ENCODE measurements at places on chromosomes 3 and 15. TPM values are rescaled to one million over a fixed set of nuclear protein-coding genes. Genes with fewer than 3 reads are reported as not detected.

Gene CPNE9
- not detected for total RNA-seq

Gene CCK
- total RNA-seq, result not detected

Gene TLR9
- total RNA-seq, result 0.41 TPM

DNA sequence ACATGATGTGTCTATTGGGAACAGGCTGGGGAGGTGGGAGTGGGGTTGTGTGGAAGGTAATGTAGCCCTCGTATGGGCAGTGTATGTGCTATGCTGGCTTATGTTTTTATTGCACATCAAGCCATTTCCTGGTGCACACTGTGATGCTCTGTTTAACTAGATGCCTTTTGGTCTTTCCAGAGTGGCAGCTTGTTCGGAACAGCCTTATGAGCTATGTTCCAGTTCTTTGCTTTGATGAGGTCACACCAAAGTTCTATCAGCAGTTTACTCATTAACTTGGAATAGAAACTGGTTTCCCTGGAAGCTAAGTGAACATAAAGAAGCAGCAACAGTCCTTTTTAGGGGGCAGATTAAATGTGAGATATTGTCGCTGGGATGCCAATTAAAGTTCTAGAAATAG, 133.9 kb downstream of the DIPK2A start:
- DNase-seq, result no peak
- no peak overlapping the region for H3K27ac ChIP-seq
- H3K36me3 ChIP-seq, result no peaks in the 10 kb centered on the region
- H3K4me1 ChIP-seq, result no peaks in the 10 kb centered on the region
- H3K4me3 ChIP-seq, result no peak overlapping the region
- no peaks in the 10 kb centered on the region for H3K27me3 ChIP-seq

DNA sequence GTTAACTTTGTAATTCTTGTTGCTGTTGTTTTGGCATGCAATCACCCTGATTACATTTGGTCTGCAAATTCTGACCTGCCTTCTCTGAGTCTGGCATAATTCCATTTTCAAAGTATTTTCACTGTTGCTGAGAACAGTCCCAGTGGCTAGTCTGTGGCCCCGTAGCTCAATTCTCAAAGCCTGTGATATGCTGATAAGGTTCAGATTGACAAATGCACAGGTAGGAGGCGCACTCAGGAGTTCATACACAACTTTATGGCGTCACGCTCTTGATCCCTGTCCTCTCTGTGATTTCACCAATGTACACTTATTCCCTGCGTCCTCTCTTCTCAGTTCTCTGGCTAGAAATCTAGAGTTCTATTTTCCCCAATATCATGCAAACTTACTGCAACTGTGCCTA, 376.6 kb upstream of the SLCO3A1 start:
- no peak for DNase-seq
- H3K4me3 ChIP-seq, result no peak overlapping the region
- H3K27ac ChIP-seq, result no peak overlapping the region
- H3K4me1 ChIP-seq, result no peaks in the 10 kb centered on the region
- H3K27me3 ChIP-seq, result no peaks in the 10 kb centered on the region
- H3K36me3 ChIP-seq, result no peaks in the 10 kb centered on the region

- no peaks in the 10 kb centered on the region for H3K4me1 ChIP-seq
- H3K27ac ChIP-seq, result no peak overlapping the region
- H3K36me3 ChIP-seq, result no peaks in the 10 kb centered on the region
- H3K4me3 ChIP-seq, result no peak overlapping the region
- H3K27me3 ChIP-seq, result no peaks in the 10 kb centered on the region
Measured at GRCh38 chr3:133206921-133207320, 168.7 kb downstream of the TMEM108 start.

Gene GRIP2
- total RNA-seq, result 8.1 TPM

GRCh38 chr15:63872759-63873510, 39.2 kb upstream of the HERC1 start:
- no peaks in the 10 kb centered on the region for H3K27me3 ChIP-seq
- no peak overlapping the region for H3K4me3 ChIP-seq
- H3K27ac ChIP-seq, result no peak overlapping the region
- no peaks in the 10 kb centered on the region for H3K36me3 ChIP-seq

- H3K27me3 ChIP-seq, result no peaks in the 10 kb centered on the region
- no peak overlapping the region for H3K4me3 ChIP-seq
- H3K4me1 ChIP-seq, result no peaks in the 10 kb centered on the region
- no peaks in the 10 kb centered on the region for H3K36me3 ChIP-seq
- H3K27ac ChIP-seq, result no peak overlapping the region
Measured at GRCh38 chr15:69994429-69995205, 103.1 kb downstream of the TLE3 start.

DNA sequence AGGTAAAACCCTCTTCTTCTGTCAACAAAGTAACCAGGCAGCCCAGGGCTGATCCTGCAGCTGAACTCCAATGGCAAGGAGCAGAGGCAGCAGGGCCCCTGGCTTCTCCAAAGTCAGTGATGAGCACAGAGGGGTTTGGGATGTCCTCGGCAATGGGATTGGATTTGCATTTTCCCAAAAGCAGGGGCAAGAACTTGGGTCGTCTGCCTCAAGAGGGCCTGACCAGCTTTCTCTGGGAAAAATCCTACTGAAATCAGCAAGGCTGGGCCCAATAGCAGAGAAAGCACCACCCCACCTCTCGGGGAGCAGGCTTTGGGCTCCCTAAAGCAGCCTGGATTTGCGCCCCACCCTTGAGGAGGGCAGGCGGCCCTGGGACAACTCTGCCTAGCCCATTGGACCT, 210.0 kb upstream of the IGF1R start:
- H3K4me1 ChIP-seq, result no peaks in the 10 kb centered on the region
- no peak overlapping the region for H3K4me3 ChIP-seq
- H3K36me3 ChIP-seq, result no peaks in the 10 kb centered on the region
- no peak for DNase-seq

Gene SQOR
- total RNA-seq, result 151 TPM

Gene C3orf20
- total RNA-seq, result not detected

- H3K36me3 ChIP-seq, result no peaks in the 10 kb centered on the region
- no peak overlapping the region for H3K27ac ChIP-seq
- H3K27me3 ChIP-seq, result no peaks in the 10 kb centered on the region
Measured at GRCh38 chr3:21466476-21466875, 284.5 kb downstream of the ZNF385D start.

Gene FGF7
- 2.4 TPM for total RNA-seq

Gene UBAP1L
- 1.3 TPM for total RNA-seq

DNA sequence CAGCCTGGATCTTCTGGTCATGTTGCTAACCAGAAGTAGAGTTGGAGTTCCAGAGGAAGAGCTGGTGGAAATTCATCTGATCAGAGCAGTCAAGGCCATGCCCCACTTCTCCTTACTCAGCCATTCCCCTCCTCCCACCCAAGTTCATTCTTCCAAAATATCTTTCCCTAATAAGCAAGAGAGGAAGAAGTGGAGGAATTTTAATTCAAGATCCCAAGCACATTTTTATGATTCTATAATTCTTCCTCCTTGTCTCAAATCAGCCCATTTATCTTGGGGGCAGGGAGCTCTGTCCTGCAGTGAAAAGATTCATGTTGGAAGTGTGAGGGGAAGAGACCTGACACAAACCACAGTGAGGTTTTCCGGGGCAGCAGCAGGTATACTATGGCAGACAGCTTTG, 85.0 kb upstream of the GALNT15 start:
- H3K27me3 ChIP-seq, result no peaks in the 10 kb centered on the region
- no peaks in the 10 kb centered on the region for H3K36me3 ChIP-seq
- H3K4me1 ChIP-seq, result peaks cover 46% of the 10 kb centered on the region
- H3K4me3 ChIP-seq, result no peak overlapping the region
- H3K27ac ChIP-seq, result peak overlapping the region; percentile 8
- DNase-seq, result no peak

DNA sequence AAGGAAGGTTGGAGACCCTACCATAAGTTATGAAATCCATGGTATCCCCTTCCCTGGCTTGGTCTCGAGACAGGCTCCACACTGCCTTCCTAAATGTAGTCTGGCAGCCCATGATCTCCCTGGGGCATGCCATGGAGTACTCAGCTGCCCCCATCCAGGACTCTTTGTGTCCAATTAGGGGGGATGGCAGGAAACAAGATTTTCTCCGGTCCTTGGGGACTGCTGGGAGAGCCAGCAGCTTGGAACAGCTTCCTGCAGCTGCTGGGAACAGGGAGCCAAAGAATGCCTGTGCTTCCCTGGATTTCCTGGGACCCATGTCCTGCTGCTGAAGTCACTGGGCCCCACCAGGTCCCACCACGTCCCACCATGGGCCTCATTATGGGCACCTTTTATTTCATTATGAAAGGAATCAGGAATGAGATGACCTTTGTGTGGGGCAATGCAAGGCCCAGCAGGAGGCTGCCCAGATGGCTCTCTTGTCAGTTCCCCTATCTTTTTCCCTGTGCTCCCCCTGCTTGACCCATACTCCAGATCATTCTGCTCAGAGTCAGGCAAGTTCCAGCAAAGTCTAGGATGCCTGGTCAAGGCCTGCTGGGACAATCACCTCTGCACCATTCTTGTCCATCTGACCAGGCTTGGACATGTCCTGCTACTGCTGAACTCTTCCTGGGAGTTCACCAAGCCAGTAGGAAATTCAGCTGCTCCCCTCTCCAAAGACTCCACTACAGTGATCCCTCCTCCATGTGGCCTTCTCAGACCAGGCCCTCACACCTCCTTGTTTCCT, 15.0 kb upstream of the DAG1 start:
- no peaks in the 10 kb centered on the region for H3K36me3 ChIP-seq
- no peaks in the 10 kb centered on the region for H3K27me3 ChIP-seq
- H3K27ac ChIP-seq, result peak overlapping the region; percentile 42
- no peak overlapping the region for H3K4me3 ChIP-seq
- DNase-seq, result peak; percentile 68

- no peak for DNase-seq
- H3K4me1 ChIP-seq, result no peaks in the 10 kb centered on the region
- no peak overlapping the region for H3K4me3 ChIP-seq
- no peak overlapping the region for H3K27ac ChIP-seq
- no peaks in the 10 kb centered on the region for H3K27me3 ChIP-seq
Measured at GRCh38 chr3:58079773-58080172, 71.6 kb downstream of the FLNB start.

- no peak overlapping the region for H3K4me3 ChIP-seq
- H3K36me3 ChIP-seq, result no peaks in the 10 kb centered on the region
- no peak overlapping the region for H3K27ac ChIP-seq
Measured at GRCh38 chr3:196216681-196217211, 412 bp downstream of the SLC51A start.

Gene SMCO1
- 7.3 TPM for total RNA-seq

DNA sequence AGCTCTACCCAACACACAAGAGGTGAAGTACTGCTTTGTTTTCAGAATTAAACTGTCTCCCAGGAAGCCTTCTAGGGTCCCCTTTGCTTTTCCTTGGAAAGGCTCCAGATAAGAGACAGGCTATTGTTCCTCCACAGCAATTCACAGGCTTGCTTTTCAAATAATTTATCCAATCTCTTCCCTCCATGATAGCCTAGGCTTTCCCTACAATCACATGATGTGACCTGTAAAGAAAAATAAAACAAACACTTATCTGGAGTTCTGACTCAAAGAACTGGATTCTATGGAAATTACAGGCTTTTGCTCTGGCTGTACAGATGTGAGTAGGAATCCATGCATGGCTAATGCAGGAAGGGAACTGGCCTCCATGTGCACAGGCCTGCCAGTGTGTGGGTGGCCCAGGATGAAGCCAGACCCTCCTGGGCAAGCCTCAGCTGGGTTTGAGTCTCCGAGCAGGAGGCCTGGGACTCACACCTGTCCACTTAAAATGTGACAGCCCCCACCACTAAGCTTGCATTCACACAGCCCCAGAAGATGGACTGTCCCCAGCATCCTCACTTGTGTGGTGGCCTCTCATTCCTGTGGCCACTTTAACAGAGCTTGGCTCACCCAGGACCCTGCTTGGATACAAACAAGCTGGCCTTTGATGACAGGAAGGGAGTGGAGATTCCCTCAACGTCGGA, 75.8 kb upstream of the LEKR1 start:
- no peaks in the 10 kb centered on the region for H3K27me3 ChIP-seq
- H3K4me3 ChIP-seq, result no peak overlapping the region
- no peak overlapping the region for H3K27ac ChIP-seq
- DNase-seq, result no peak

DNA sequence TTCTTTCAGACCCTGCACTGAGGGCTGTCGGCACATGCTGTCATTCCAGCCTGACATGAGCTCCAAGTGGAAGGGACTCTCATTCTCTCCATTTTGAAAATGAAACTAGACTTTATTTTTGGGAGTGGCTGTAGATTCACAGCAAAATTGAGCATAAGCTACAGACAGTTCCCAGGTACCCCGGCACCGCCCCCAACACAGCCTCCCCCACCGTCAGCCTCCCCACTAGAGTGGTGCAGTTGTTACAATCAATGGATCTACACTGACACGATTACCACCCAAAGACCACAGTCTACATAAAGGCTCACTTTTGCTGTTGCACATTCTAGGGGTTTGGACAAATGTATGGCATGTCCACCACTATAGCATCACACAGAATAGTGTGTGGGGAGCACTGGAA, 29.5 kb upstream of the FGD5 start:
- no peaks in the 10 kb centered on the region for H3K27me3 ChIP-seq
- H3K4me1 ChIP-seq, result no peaks in the 10 kb centered on the region
- no peak overlapping the region for H3K27ac ChIP-seq
- no peak overlapping the region for H3K4me3 ChIP-seq

DNA sequence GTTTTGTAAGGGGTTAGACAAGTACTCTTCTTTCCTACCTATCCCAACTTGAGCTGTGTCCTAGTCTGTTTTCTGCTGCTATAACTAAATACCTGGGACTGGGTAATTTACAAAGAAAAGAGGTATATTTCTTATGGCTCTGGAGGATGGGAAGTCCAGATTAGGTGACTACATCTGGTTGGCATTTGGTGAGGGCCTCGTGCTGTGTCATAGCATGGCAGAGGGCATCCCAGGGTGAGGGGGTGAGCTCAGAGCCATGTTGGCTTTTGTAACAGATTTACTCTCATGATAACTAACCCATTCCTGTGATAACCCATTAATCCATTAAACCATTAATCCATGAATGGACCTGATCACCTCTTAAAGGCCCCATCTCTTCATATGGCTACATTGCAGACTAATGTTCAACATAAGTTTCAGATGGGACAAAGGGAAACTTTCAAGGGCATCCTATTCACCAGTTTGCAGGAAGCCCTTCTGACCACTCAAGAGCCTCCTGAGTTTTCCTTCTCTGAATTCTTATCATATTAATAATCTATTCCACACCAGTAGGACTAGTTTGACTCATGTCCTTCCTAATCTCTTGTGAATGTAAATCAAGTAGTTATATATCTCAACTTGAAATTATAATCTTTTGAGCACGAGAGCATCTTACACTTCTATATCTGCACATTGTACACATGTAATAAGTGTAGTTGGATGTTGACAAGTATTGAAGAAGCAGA, 185.7 kb upstream of the ZPLD1 start:
- DNase-seq, result no peak
- H3K4me3 ChIP-seq, result no peak overlapping the region
- H3K27me3 ChIP-seq, result no peaks in the 10 kb centered on the region
- H3K36me3 ChIP-seq, result no peaks in the 10 kb centered on the region
- no peak overlapping the region for H3K27ac ChIP-seq
- H3K4me1 ChIP-seq, result no peaks in the 10 kb centered on the region

DNA sequence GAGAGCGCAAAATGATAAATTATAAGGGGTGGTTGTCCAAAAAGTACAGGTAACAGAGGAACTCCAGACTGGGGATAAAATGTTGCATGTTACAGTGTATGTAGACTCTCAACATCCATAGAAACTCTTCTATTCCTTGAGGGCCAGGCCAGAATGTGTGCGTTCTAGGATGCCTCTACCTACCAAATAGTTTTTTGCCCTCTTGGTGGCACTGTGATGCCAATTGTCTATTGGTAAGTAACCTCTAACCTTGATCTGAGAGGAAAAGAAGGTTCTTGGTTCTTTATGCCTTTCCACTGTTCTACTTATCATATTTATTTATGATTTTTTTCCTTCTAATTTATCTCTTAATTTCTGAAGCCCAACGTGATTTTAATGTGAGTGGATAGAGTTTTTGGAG, 424.6 kb downstream of the GRM7 start:
- no peaks in the 10 kb centered on the region for H3K36me3 ChIP-seq
- no peaks in the 10 kb centered on the region for H3K27me3 ChIP-seq
- H3K4me1 ChIP-seq, result no peaks in the 10 kb centered on the region
- H3K4me3 ChIP-seq, result no peak overlapping the region
- H3K27ac ChIP-seq, result no peak overlapping the region
